HepG2 (cell line): ENCODE measurements at places on chromosomes 1 and 21. TPM values are rescaled to one million over a fixed set of nuclear protein-coding genes. Genes with fewer than 3 reads are reported as not detected.

GRCh38 chr21:32940079-32941014, 85.4 kb upstream of the OLIG2 start:
- peak; percentile 39 for DNase-seq
- no peaks in the 10 kb centered on the region for H3K4me1 ChIP-seq
- H3K4me3 ChIP-seq, result no peak overlapping the region
- H3K36me3 ChIP-seq, result no peaks in the 10 kb centered on the region

GRCh38 chr1:32984455-32985171, 20.0 kb upstream of the RNF19B start:
- H3K27me3 ChIP-seq, result no peaks in the 10 kb centered on the region; the same call in 1 of the 2 replicates
- no peak overlapping the region for H3K4me3 ChIP-seq
- H3K4me1 ChIP-seq, result peaks cover 12% of the 10 kb centered on the region
- DNase-seq, result no peak
- no peaks in the 10 kb centered on the region for H3K36me3 ChIP-seq

DNA sequence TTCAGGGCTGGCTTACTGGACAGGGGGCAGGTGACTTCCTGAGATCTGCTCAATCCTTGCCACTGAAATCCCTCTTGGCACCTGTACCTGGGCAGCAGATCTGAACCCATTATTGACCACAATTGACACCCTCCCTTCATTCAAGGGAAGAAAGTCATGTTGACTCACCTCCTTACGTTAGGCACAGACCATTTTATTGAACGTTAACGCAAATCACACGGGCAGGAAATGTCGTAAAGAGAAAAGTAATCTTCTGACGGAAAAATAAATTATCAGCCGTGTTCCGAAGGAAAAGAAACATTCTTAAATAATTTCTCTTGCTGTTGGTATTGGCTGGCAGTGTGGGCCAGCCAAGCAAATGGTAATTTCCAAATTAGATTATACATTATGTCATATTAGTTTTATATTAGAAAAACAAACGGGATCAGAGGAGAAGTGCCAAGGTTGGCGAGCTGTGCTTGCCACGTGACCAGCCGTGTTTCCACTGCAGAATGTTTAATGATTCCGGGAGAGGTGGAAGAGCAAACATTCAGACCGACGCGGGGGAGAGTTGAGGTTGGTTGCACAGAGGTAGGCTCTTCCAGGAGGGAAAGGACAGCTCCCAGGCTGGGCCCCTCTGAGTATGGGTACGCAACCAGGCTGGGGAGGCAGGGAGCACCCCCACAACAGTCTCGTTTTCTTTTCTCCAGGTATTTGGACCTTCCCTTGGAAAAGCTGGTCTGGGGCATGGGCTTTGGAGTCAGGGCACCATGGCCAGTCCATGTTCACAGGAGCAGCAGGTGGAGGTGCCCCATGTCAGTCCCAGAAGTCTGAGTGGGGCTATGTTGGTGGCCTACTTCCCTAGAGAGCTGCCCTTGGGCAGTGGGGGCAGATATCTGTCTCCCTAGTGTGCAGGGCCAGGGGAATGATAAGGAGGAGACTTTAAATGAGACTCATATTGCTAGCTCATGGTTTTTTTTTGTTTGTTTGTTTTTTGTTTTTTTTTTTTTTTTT, 121.1 kb downstream of the FOXD2 start:
- no peak overlapping the region for H3K27ac ChIP-seq
- H3K36me3 ChIP-seq, result no peaks in the 10 kb centered on the region
- peaks cover 21% of the 10 kb centered on the region for H3K4me1 ChIP-seq

- peaks cover 13% of the 10 kb centered on the region for H3K4me1 ChIP-seq
- no peak overlapping the region for H3K4me3 ChIP-seq
- H3K27ac ChIP-seq, result no peak overlapping the region
- DNase-seq, result no peak
- peaks cover 1% of the 10 kb centered on the region; the same call in 1 of the 2 replicates for H3K27me3 ChIP-seq
These were observed 27.6 kb upstream of the KCNE2 start for GRCh38 chr21:34336245-34336644.

- H3K36me3 ChIP-seq, result no peaks in the 10 kb centered on the region
- DNase-seq, result no peak
- peaks cover 8% of the 10 kb centered on the region; the same call in 1 of the 3 replicates for H3K27me3 ChIP-seq
These were observed 19.9 kb downstream of the ELAPOR1 start for GRCh38 chr1:109133815-109134214.

DNA sequence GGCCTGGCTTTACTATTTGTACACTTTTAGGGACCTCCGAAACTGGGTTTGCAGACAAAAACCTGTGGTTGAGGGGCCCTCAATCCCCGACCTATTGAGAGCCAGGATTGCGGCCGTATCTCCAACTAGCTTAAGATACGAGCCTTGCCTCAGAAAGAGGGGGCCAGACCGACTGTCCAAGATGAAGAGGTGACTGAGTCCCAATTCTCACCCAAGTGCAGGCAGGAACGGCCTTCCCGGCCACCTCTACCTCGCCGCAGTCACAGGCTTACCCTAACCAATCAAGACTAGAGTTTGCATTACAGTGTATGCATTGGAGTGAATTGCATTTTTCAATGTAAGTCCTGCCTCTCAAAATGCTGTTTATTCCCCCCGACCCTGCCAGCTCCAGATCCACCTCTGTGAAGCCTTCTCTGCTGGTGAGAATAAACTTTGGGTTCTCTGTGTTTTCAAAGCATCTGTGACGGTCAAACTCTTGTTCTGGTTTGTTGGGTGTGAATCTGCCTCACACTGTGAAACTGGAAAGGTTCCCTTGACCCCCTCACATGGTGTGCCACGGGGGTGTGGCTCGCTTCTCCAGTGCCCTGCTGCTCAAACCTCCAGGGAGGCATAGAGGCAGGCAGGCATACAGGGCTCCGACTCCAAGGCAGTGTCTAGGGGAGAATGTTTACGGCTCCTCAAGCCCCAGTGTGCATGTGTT, 62.2 kb upstream of the WLS start:
- no peak for DNase-seq
- H3K4me3 ChIP-seq, result no peak overlapping the region
- no peaks in the 10 kb centered on the region for H3K4me1 ChIP-seq
- H3K36me3 ChIP-seq, result no peaks in the 10 kb centered on the region
- H3K27ac ChIP-seq, result no peak overlapping the region
- H3K27me3 ChIP-seq, result no peaks in the 10 kb centered on the region; the same call in 1 of the 2 replicates

- peaks cover 5% of the 10 kb centered on the region; the same call in 2 of the 3 replicates for H3K36me3 ChIP-seq
- peaks cover 52% of the 10 kb centered on the region for H3K4me1 ChIP-seq
- DNase-seq, result no peak
- peak overlapping the region; percentile 52 for H3K27ac ChIP-seq
- peak overlapping the region; percentile 84 for H3K4me3 ChIP-seq
These were observed 598 bp upstream of the ADIPOR1 start for GRCh38 chr1:202958544-202959275.

- DNase-seq, result no peak
- H3K36me3 ChIP-seq, result no peaks in the 10 kb centered on the region
- H3K4me1 ChIP-seq, result peaks cover 35% of the 10 kb centered on the region
- no peak overlapping the region for H3K4me3 ChIP-seq
- no peak overlapping the region for H3K27ac ChIP-seq
These were observed 22.5 kb downstream of the ZNF670 start for GRCh38 chr1:247056071-247056470.

The PRAMEF5 gene
- polyA plus RNA-seq, result not detected in 2 replicates

The RIPPLY3 gene
- polyA plus RNA-seq, result 2.1 and 2.9 TPM in 2 replicates

The RPTN gene
- polyA plus RNA-seq, result not detected in 2 replicates

The FAM110D gene
- polyA plus RNA-seq, result not detected in 2 replicates
